ENCODE measurements at places on chromosomes 13 and 19.

GRCh38 chr13:103431856-103432255, 365.6 kb upstream of the SLC10A2 start:
- DNase-seq, result no peak

DNA sequence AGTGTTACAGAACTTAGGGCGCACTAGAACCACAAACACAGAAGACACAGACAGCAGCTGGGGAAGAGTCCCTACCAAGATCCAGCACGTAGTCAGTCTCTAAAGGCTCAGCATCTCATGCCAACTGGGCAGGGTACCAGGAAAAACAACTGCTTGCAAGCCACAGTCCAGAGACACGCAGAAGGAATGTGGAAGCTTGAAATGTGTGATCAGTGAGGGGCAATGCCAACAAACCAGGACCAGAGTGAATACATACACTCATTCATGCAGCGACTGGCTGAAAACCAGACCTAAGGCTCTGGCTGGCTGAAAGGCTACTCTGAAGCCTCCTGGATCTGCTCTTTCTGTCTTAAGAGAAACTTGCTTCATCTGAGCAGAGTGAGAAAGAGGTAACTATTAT, 1484.8 kb downstream of the EFNB2 start:
- no peak for DNase-seq

- no peak for DNase-seq
Measured at GRCh38 chr13:34372581-34372980, 554.6 kb downstream of the RFC3 start.

DNA sequence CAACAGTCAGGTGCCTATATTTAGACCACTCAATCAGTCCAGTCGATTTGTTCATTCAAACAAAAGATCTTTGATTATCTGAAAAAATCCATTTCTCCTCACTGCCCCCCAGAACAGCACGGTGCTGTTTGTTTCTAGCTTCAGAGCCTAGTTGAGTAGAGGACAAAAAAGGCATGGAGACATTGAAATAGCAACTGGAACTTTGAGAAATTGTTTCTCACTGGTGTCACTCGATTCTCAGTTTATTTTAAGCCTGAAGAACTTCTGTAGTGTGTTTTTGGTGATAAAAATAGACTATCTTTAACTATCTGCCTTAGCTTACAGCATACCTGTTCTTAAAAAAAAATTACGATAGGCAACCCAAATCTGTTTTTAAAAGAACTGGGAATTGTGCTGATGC, 67.1 kb downstream of the ARHGAP35 start:
- DNase-seq, result no peak

DNA sequence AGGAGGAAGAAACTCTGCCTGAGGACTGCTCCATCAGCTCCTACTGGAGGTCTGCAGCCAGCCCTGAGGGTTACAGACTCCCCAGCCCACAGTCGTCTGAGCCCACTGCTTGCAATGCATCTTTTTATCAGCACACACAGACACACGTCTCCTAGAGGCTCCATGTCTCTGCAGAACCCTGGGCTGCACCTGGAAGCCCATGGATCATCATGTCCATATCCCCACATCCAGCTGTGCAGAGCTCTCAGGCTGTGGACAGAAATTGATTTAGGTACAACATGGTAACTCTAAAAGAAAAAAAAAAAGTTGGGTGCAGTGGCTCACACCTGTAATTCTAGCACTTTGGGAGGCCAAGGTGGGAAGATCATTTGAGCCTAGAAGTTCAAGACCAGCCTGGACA, 32.9 kb upstream of the ISYNA1 start:
- DNase-seq, result no peak

GRCh38 chr19:17281391-17282304, at the start of gene ANKLE1:
ANKLE1 (plus strand) TSS chr19:17281901; CDS start chr19:17281921, 20 bp downstream.
- no peak for DNase-seq

DNA sequence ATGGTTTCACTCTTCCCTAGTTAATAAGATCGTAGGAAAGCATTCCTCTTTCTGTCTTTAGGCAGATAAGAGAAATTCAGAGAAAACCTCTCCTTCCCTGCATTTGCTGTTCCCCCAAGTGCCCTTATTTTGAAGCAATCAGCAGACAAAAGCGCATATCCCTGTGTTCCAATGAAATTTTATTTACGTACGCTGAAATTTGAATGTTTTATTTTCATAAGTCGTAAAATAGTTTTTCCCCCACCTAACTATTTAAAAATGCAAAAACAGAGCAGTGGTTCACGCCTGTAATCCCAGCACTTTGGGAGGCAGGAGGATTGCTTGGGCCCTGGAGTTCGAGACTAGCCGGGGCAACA, 17.2 kb upstream of the MRI1 start:
- no peak for DNase-seq

GRCh38 chr19:19051478-19052213, 12.1 kb upstream of the SLC25A42 start:
- no peak for DNase-seq

- DNase-seq, result no peak
Measured at GRCh38 chr19:1513499-1514294, 878 bp upstream of the ADAMTSL5 start.

GRCh38 chr19:43765109-43765876, 10.5 kb upstream of the SMG9 start:
- DNase-seq, result no peak

DNA sequence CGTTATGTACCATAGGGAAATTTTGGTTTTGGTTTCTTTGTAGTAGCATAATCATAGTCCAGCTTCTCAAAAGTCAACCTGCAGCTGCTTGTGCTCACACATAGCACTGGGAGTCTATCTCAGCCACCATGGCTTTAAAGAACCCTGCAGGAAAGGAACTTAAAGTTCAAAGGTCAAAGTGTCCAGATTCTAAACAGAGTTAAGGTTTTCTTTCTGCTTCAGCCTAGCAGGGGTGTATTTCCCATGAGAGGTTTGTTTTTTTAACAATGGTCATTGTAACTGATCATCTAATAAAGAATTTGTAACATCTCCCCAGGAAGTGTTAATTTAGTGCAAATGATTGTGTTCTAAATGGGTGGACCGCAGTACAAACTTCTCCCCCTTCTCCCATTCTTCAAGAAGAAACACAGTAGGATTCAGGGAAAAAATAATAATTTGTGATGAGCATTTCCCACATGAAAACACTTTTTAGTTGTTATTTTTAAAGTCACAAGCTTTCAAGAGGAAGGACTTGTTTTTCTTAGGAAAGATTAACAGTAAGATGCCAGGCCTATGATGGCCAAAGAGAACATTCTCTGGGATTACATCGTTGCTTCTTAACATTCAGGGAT, 168.0 kb downstream of the EFNB2 start:
- DNase-seq, result no peak

DNA sequence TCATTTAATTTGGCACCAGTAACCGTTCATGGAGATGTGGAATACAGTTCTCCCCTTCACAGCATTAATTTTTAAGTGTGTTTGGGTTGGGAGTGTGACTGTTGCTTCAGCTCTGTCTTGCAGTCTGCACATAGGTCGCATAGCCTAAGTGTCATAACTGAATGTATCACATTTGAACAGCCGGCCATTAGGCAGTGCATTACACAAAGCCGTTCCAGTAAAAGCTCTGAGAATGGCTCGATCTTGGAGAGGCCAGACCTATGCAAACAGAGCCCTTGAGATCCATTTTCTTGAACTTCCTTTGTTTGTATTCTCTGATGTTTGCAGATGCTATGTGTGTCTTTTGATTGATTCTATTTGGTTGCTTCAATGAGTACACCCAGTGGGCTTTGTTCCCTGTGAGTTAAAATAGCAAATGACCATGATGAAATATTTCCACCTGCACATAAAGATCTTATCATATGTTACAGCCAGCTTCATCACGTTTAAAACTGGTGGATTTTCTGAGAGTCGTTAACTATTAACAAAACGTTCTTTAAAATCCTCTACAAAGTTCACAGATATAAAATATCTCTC, 1104.9 kb upstream of the SLC10A2 start:
- no peak for DNase-seq

DNA sequence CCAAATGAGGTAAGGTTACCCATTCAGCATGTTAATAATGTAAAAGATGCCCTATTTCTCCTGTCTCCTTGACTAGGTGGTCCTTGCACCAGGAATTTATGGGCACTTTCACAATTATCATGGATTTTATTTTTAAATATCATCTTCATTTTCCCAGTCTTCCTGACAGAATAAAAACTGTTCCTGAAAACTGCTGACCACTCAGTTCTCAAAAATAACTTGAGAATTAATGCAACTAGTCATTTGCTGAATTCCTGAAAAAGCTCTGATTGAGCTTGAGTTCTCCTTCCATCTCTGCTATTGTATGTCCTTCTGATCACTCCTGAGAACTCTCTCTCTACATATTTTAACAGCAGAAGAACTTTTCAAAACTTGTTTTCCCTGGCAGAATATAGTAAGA, 55.0 kb downstream of the DCLK1 start:
- DNase-seq, result no peak

All from forelimb muscle (tissue), 1 donor.